ENCODE measurements at places on chromosomes 5 and 9. TPM values are rescaled to one million over a fixed set of nuclear protein-coding genes. Genes with fewer than 3 reads are reported as not detected.

GRCh38 chr5:2696156-2696807, 55.2 kb downstream of the IRX2 start:
- DNase-seq = no peak

- no peak for DNase-seq
Observed at GRCh38 chr5:20109326-20109725, 121.3 kb upstream of the CDH18 start.

DNA sequence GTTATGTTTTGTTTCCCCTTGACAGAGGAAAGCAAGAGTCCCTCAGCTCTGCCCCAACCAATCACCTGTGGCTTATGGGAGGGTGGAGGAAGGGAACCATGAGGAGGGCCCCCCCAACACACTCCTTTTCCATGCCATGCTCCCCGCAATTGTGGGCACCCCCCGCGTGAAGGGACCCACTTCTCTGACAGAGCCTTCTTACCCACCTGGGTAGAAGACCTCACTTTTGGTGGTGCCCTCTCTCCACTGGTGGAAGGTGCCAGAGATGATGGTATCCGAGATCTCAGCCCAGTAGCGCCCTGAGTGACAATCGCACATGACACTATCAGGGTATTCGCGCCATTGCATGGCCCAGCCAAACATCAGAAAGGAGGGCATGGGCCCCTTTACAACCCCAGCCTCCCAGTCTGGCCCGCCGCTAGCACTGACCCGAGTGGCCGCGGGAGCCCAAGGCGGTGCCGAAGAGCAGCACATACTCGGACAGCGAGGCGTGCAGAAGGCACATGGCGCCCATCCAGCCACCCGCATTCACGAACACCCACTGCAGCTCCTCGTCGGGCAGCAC, 714 bp downstream of the SIGMAR1 start:
- DNase-seq = no peak

DNA sequence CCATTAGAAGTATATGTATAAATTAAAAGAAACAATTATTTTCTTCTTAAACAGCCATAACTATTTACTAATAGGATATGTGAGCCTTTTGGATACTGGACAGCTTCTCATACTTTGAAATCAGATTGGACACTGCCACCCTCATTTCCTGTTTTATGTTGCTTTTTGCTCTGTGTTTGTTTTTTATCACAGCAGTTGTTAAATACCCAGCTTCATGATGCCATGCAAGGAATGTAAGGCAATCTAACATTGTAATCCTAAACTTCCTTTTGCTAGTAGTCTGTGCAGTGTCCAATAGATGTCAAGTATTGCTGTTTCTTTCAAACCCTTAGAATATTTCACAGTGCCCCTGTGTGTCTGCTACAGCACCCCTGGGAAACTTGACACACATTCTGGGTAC, 56.2 kb downstream of the CNTLN start:
- no peak for DNase-seq

Gene ADCY2
- total RNA-seq = not detected

Gene PCDHB9
- not detected for total RNA-seq
